Testis (tissue), 5 donors: ENCODE measurements at places on chromosomes 16 and 17. TPM values are rescaled to one million over a fixed set of nuclear protein-coding genes. Genes with fewer than 3 reads are reported as not detected.

- no peak for DNase-seq
Observed at GRCh38 chr16:19356024-19356952, 61.4 kb upstream of the TMC5 start.

GRCh38 chr17:41315204-41315794, at the start of gene KRTAP17-1:
Gene KRTAP17-1 (minus strand): TSS chr17:41315710. CDS start chr17:41315650, 60 bp downstream.
- no peak for DNase-seq

GRCh38 chr16:56349711-56350161, 75.6 kb downstream of the AMFR start:
- DNase-seq, result no peak

GRCh38 chr17:80826955-80827645, 164.5 kb upstream of the CHMP6 start:
- DNase-seq, result no peak

DNA sequence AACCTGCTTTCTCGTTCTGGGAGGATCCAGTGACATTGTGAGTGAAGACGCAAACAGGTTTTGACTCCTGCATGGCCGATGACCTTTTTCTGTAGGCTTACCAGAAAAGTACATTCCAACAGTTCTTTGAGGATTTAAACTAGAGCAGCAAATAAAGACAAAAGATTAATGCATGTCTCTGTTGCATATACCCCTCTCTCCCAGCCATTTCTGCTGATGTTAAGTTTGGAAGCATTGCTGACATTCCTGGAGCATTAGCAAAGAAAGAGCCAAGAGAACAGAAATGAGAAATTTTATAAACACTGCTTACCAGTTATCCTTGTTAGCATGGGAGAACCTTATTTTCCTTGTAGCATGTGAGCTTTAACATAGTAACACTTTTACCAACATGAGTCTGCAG, 49.3 kb downstream of the SIAH1 start:
- DNase-seq, result no peak

DNA sequence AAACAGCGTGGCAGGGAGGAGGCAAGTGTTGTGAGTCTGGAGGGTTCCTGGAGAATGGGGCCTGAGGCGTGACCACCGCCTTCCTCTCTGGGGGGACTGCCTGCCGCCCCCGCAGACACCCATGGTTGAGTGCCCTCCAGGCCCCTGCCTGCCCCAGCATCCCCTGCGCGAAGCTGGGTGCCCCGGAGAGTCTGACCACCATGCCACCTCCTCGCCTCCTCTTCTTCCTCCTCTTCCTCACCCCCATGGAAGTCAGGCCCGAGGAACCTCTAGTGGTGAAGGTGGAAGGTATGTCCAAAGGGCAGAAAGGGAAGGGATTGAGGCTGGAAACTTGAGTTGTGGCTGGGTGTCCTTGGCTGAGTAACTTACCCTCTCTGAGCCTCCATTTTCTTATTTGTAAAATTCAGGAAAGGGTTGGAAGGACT, at the start of gene CD19:
Gene CD19 (plus strand): TSS at position 171 of the 425 bp plus-strand sequence. CDS start 30 bp downstream, at position 201.
- no peak for DNase-seq

DNA sequence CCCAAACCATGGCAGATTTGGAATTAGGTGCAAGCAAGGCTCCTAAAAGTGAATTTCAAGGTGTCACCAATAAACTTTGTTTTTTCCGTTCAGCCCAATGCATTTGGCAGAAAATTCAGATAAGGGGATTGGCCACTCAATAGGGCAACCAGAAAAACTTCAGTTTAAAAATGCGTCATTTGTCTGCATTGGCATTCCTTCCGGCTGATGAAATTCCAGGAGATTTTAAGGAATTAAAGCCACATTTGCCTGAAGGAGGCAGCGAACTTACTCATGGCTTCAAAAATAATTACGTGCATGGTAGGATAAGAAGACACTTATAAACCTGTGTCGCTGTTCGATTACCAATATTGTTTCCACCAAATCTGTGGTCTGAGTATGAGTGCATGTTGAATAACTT, 151.9 kb downstream of the SALL1 start:
- DNase-seq, result no peak

DNA sequence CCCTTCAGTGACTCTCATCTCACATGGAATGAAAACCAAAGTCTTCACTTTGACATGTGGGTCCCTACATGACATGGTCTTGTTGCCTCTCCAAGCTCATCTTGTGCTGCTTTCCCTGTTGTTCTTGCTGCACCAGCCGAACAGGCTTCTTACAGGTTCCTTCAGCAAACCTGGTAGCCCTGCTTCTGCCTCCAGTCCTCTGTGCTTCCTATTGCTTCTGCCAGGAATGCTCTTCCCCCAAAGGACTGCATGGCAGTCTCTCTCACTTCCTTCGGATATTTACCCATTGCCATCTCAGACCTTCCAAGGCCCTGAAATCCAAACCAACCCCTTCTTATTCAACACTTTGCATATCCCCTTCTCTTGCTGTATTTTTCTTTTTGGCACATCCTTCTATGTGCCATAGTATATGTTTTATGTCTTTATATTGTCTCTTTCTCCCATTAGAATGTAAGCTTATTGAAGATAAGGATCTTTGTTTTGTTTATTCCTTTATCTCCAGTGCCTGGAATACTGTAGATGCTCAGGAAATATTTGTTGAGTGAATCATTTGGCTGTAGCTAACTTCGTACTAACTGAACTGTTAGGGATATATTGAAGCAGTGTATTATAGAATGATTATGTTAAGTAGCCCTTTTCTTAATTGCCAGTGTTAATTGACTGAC, 57.9 kb upstream of the SLC12A3 start:
- DNase-seq, result no peak

DNA sequence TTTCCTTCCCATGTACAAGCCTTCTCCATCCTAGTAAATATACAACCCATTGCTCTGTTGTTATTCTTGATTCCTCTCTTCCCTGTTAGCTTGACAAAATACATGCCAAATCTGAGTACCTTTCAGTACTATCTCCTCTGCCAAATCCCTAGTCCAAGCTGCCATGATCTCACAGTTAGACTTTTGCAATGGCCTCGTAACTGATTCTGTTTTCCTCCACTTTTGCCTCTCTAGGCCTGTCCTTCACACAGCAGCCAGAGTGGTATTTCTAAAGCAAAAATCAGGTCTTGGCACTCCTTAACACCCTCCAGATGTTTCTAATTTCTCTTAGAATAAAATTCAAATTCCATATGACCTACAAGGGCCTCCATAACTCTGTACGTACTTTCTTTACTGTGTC, 153.0 kb upstream of the RBL2 start:
- no peak for DNase-seq

DNA sequence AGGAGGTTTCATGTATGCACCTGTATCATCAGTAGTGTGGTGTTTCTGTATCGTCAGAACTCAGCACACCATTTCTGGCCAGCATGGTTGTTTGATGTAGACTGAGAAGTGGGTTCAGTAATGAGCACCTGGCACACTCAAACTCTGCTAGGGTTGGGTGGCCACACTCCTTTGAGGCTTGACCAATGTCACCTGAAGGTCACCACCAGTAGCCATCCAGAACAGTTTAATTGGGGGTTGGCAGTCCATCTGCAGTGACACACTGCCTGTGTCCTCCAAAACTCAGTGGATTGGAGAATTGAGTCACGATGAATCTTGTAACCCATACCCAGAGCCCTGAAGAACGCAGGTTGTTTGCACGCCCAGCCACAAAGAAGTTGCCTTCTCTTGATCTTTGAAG, 86.8 kb upstream of the HSBP1 start:
- DNase-seq, result no peak

DNA sequence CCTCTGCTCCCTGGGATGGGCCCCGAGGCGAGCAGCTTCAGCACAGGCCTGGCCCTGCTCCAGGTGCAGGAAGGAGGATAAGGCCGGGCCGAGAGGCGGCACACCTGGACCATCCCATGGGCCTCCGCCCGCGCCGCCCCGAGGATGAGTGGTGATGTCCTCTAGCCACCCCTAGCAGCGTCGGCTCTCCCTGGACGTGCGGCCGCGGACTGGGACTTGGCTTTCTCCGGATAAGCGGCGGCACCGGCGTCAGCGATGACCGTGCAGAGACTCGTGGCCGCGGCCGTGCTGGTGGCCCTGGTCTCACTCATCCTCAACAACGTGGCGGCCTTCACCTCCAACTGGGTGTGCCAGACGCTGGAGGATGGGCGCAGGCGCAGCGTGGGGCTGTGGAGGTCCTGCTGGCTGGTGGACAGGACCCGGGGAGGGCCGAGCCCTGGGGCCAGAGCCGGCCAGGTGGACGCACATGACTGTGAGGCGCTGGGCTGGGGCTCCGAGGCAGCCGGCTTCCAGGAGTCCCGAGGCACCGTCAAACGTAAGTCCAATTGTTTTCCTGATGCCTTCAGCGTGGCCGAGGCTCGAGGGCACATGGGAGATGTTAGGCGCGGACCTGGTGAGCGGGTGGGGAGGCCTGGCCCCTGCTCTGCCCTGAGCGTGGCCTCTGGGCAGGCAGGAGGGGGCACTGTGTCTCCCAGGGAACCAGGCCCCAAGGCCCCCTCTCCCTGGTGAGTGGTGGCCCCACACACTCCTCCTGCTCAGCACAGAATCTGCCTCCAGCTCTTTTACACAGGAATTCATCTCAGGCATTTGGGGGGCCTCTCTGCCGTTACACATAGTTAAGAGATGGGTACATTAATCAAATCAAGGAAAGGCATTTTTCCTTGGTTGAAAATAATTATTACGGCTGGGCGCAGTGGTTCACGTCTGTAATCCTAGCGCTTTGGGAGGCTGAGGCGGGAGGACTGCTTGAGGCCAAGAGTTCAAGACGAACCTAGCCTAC, 855 bp downstream of the TMEM204 start:
- no peak for DNase-seq

FOXJ1 gene
- 30.5 TPM for polyA plus RNA-seq

CFAP119 gene
- polyA plus RNA-seq, result 43.3 TPM

LRRC45 gene
- 5.7 TPM for polyA plus RNA-seq

DBF4B gene
- polyA plus RNA-seq, result 50.2 TPM

OTOP2 gene
- 5.7 TPM for polyA plus RNA-seq
